Kidney capillary endothelial cell (primary cell): ENCODE measurements at places on chromosomes 6 and 20.

DNA sequence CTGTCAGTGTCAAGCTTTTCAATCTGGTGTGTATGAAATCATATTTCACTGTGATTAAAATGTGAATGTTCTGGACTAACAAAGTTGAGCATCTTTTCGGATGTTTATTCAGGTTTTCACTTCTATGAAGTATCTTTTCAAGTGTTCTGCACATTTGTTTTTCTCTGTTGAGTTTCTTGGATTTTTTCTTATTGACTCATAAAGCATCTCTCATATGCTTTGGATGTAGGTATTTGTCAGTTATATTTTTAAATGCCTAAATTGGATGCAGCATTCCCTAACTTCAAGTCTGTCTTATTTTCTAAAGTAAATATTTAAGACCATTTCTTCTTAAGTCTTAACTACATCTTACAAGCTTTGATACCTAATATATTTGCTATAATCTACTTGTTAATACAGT lies 398.0 kb downstream of the PLCB1 start:
- DNase-seq, result no peak

- DNase-seq, result no peak
Measured at GRCh38 chr20:32235331-32236047, 27.8 kb downstream of the POFUT1 start.

- no peak for DNase-seq
Measured at GRCh38 chr6:155224618-155225017, 39.2 kb upstream of the CLDN20 start.

- DNase-seq, result no peak
Measured at GRCh38 chr6:167341665-167342655, 17.1 kb downstream of the TTLL2 start.

GRCh38 chr6:39111280-39111679 lies 3.7 kb downstream of the SAYSD1 start:
- no peak for DNase-seq

DNA sequence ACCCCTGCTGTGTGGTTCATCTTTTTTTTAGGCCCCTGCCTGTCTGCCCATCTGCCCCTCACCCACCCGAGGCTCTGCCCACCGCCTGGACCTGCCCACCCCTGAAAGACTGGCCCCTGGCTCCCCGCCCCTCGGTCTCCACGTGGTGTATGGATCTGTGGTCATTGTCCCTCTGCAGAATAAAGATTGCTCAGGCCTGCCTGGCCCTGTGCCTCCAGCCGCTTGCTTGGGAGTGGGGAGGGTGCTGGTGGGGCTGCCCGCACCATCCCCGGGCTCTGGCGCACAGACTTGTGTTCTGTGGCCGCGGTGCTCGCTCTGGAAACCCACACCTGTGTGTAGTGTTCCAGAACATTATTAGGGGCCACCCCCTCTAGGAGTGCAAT lies 1.6 kb downstream of the MAP1LC3A start:
- no peak for DNase-seq

- DNase-seq, result no peak
Measured at GRCh38 chr20:40891351-40891750, 137.3 kb upstream of the TOP1 start.

GRCh38 chr6:71481011-71481410 lies 192.4 kb downstream of the OGFRL1 start:
- no peak for DNase-seq

DNA sequence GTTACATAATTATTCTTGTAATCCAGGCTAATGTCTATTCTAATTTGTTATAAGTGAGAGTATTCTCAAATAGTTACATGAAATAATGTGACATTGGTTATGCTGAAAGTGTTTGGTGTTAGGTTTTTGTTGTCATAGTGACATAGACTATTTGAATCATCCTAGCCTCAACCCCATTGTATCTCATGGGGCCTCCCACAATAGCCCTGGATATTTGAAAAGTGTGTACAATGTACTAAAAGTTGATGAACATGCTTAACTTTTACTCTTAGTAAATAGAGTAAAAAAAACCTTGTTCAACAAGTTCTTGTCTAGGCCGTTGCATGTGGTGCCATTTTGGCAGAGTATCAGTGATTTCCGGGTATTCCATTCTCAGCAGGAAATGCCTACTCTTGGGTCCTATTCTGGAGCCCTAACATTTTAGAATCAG lies 83.0 kb downstream of the RTN4IP1 start:
- DNase-seq, result peak; percentile 77

- DNase-seq, result no peak
Measured at GRCh38 chr6:32974016-32974333, 5.6 kb downstream of the BRD2 start.

- no peak for DNase-seq
Measured at GRCh38 chr6:106727480-106728149, 98.2 kb downstream of the QRSL1 start.

GRCh38 chr6:57254055-57254717 lies 32.1 kb upstream of the RAB23 start:
- no peak for DNase-seq

- no peak for DNase-seq
Measured at GRCh38 chr6:27187231-27188060, 60.1 kb upstream of the PRSS16 start.

- DNase-seq, result no peak
Measured at GRCh38 chr6:107237992-107238660, 122.8 kb upstream of the BEND3 start.

- DNase-seq, result no peak
Measured at GRCh38 chr20:33649201-33649681, 12.9 kb upstream of the C20orf144 start.

GRCh38 chr6:11854408-11855165 lies 76.0 kb upstream of the ADTRP start:
- no peak for DNase-seq

DNA sequence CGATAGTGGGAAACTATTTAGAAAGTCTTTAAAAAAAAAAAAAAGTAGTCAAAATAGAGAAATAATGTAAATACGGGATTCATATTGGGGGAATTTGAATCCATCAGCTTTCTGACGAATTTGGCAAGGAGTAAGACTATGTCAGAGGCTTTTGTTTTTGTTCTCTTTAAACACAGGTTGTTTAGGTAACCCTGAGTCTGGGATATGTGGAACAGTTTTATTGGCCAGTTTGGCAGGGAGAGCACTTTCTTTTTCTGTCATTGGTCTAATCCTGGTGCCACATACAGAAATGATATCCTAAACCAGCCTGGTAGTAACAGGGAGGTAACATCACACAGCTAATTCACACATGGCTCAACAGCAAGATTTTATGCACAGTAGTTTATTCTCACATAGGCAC lies 27.7 kb downstream of the HAO1 start:
- DNase-seq, result no peak

GRCh38 chr6:30543821-30544220 lies 12.5 kb downstream of the GNL1 start:
- DNase-seq, result no peak

DNA sequence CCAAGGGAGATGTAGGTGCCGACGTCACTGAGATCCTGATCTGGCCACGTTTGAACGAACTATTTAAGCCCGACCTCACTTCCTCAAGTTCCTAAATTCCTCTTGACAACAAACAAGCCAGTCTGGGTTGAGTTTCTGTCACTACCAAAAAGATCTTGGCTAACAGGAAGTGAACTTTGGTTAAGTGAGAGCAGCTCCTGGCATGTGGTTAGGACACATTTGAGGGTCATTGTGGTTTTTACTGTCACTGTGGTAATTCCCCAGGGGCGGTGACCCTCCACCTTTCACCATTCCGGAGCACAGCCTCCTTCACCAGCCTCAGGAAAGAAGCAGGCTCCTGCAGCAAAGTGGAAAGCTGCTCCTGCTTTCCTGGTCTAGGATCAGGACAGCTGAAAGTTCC lies 43.1 kb upstream of the ZNF831 start:
- no peak for DNase-seq

- no peak for DNase-seq
Measured at GRCh38 chr6:45423111-45423823, 45.5 kb upstream of the SUPT3H start.

- DNase-seq, result no peak
Measured at GRCh38 chr20:35318502-35319157, 26.4 kb upstream of the FAM83C start.

DNA sequence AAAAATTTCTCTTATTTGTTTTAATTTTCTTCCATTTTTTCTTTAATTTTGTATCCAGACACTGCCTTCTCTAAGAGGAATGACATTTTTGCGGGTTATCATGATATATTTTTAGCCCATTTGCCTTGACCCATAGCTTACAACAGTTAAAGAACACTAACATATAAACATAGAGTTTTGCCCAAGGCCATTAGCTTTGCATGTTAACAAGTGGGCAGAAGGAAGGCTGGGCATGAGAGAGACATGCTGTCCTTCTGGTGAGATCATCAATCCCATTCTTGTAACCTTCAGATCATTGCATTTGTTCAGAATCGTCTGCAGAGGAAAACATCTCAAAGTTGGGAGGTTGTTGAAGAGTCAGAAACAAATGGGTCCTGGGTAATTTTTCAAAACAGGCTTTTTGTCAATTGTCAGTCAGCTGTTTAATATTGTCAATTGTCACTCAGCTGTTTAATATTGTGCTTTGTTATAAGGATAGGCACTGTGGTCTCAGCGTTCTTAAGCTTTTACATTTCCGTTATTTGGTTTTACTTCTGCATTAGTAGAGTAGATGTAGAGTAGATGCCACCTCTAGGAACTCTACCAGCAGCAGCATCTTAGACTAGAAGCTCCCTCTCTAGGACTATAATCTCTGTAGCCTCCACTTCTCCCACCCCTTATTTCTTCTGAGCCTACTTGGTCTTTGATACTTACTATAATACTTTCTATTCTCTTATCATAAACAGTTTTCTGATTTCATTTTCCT lies 243.1 kb downstream of the ESR1 start:
- DNase-seq, result no peak

- DNase-seq, result no peak
Measured at GRCh38 chr6:12974551-12974950, 258.0 kb downstream of the PHACTR1 start.

DNA sequence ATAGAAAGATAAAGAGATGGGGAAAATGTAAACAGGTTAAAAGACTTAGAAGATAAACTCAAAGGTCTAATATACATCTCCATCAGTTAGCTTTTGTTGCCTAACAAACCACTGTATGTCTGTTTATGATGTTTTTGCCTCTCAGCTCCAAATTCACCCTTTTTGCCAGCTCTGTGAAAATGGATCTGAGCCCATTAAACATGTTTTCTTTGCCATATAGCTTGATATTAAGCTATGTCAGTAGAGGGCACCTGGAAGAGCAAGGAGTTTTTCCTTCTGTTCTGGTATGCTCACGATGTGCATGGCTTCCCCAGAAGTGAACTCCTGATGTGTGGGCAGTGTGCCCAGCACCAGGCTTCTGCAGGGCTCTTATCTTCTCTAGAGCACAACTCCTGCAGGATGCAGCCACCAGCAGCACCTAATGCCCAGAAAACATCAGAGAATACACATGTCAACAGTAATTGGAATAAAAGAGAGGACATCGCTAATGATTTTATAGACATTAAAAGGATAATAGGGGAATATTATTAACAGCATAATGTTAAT lies 14.6 kb upstream of the SNX9 start:
- DNase-seq, result no peak

GRCh38 chr20:34578025-34578424 lies 19.5 kb downstream of the MAP1LC3A start:
- no peak for DNase-seq

DNA sequence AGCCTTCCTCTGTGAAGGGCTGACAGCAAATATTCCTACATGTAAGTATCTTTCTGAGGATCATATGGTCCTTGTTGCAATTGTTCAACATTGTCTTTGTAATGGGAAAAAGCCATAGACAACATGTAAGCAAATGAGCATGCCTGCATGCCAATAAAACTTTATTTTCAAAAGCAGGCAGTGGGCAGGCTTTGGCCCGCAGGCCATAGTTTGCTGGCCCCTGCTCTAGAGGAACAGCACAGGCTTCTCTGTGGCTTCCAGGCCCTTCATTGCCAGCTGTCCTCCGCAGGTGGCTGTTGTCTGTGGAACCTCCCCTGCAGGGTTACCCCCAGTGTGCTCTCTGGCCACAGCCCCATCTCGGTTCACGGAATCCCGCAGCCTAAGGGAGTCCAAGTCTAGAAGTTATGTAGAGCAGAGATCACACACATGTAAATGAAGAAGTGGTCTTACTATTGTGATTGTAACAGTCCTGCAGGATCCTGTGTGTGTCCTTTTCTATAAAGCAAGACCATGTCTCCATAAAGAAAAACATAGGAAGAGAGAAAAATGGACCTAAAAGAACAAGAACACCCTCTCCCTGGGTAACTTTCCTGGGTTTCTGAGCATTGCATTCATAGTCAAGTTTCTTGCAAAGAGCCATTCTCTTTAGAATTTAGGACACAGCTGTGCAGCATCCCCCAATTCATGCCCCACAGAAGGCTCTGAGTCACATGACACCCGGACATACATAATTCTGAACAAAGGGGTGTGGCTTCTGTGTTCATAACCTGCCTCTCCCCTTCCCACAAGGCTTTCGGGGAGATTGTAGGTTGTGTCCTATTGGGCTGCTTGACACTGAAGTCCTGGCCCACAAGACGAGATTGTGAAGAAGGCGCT lies 10.0 kb downstream of the UNC93A start:
- no peak for DNase-seq

- DNase-seq, result no peak
Measured at GRCh38 chr20:63703976-63704748, 3.6 kb downstream of the ARFRP1 start.

DNA sequence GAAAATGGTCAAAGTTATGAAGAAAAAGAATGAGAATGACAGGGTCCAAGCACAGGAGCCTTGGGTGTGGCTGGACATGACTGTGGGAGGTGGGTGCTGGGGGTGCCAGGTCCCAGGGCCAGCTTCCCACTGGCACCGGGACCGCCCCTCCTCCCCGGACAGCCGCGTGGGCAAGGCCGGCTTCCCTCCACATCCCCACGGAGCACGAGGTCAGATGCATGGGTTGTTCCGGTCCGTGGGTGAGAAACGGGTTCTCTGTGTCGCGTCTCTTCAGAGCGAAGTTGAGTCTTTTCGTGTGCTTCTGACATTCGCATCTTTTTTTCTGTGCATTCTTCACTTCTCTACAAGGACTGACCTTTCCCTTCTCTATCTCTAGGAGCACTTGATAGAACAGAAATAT lies 30.1 kb downstream of the KIF25 start:
- no peak for DNase-seq

GRCh38 chr6:45576648-45577624 lies 199.2 kb upstream of the SUPT3H start:
- DNase-seq, result no peak

DNA sequence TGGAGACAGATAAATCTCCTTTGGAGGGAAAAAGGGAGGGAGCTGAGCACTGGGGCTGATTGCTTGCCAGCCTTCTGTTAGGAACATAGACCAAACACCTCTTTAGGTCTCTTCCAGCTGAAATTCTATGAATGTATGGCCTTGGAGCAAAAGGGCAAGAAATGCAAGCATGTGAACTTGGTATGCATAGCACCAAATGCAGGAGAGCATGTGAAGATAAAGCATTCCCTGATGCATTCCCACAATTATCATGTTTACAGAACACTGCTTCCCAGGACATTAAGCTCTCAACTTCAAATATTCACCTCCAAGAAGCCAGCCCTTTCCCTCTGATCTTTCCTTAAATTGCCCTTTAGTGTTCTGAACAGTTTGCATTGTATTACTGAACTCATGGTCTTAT lies 15.6 kb downstream of the RIPOR2 start:
- DNase-seq, result no peak

- DNase-seq, result no peak
Measured at GRCh38 chr6:158769234-158769770, 49.9 kb downstream of the EZR start.

- no peak for DNase-seq
Measured at GRCh38 chr20:366041-366718, 14.4 kb upstream of the TRIB3 start.
